Astrocyte of the cerebellum (primary cell): ENCODE measurements at places on chromosomes 5 and 9.

- no peak for DNase-seq
Observed at GRCh38 chr9:121237916-121238315, 30.0 kb upstream of the GSN start.

DNA sequence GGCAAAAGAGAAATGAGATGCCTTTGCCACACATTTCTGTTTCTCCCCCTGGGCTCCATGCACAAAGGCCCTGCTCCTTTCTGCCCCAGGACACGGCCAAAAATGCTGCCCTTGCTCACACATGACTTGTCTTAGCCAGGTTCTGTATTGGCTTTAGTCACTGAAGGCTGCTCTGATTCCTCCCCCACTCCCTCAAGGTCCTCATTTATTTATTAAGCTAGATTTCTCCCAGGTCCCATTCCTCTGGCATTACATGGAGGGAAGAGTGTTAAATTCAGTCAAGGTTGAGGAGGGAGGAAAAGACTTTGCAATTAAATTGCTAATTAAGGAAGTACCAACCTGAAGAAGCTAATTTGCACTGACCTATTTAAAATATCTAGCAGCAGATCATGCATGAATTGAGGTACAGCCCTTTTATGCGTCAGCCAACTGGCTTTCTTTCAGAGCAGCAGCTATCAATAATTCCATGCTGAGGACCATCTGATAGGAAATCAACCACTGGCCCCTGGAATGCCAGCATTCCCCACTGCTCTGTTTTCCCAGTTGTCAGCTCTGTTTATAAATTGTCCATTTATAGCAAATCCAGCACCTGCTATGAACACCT lies 81.2 kb upstream of the MAP3K1 start:
- peak; percentile 3 for DNase-seq

DNA sequence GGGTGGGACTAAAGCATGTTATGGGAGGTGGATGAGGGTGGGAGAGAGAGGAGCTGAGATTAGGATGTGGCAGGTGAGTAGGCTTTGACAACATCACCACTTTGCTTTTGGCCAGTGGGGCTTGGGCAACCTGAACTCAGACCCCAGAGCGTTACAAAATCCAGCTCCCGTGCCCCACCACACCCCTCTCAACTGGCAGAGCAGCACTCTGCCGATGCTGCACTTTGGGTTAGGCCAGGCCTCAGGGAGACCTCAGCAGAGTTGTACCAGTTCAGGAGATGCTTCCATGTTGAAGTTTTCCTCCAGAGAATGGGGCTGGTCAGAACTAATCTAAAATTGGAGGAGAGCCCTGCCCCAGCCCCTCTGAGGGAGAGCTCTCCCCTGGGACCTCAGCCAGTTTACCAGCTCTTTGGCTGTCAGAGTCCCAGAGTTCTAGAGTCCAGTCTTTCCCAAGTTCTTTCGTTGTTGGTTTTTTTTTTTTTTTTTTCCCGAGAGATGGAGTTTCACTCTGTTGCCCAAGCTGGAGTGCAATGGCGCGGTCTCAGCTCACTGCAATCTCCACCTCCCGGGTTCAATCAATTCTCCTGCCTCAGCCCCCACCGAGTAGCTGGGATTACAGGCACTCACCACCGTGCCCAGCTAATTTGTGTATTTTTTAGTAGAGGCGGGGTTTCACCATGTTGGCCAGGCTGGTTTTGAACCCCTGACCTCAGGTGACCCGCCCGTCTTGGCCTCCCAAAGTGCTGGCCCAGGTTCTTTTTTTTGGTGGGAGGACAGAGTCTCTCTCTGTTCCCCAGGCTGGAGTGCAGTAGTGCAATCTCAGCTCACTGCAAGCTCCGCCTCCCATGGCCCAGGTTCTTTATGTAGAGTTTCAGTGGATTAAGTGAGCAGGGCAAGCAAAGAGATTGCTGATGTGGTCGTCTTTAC lies 17.8 kb downstream of the NUDT2 start:
- no peak for DNase-seq

GRCh38 chr5:166624573-166624972 lies 1666.9 kb upstream of the WWC1 start:
- DNase-seq: no peak

- DNase-seq: no peak
Observed at GRCh38 chr5:98750693-98751092, 22.8 kb upstream of the RGMB start.

DNA sequence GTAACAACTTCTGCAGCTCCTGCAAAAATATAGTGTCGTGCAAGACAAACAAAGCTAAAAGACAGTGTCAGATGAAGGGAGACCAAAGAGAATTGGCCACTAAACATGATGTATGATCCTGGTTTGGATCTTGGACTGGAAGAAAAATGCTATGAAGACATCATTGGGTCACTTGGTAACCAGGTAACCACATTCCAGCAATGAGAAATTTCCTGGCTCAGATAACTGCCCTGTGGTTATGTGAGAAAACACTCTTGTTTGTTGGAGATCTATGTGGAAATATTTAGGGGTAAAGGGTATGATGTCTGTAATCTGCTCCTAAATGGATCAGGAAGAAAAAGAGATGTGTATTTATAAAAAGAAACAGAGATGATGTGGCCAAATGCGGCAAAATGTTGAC lies 45.5 kb upstream of the ANKRD33B start:
- peak; percentile 91 for DNase-seq

DNA sequence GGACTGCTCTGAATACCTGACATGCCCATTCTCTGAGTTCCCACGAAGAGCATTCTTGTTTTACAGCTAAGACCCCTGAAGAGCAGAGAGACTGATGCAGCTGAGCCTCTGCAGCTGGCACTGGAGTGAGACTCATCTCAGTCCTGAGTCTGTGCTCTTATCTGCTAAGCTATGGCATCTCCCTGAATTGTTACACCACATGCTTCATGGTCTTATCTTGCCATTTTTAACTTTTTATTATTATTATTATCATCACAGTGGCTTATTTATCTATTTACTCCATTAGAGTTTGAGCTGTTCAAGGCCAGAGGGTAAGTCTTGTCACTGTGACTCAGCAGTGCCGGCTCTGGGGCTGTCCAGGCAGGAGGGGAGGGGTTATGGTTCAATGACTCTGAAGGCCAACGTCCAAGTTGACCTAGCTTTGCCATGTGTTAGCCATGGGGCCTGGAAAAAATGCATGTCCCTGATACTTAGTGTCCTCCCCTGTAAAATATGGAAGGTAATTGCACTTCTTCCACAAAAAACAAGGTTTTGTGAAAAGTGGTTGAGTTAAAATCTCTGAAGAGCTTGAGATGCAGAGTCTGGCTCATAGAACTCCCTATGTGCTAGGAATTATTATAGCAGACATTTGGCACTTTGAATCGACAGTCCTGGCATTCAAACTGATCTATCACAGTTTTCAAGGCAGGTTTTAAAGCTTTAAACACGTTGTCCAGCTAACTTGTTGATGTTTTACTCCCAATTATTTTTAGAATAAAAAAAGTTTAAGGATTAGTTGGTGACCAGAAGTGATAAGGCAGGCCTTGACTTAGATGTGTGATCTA lies 94.6 kb downstream of the ALDH1A1 start:
- no peak for DNase-seq
